RWPE1 (cell line): ENCODE measurements at places on chromosomes 1 and 21.

DNA sequence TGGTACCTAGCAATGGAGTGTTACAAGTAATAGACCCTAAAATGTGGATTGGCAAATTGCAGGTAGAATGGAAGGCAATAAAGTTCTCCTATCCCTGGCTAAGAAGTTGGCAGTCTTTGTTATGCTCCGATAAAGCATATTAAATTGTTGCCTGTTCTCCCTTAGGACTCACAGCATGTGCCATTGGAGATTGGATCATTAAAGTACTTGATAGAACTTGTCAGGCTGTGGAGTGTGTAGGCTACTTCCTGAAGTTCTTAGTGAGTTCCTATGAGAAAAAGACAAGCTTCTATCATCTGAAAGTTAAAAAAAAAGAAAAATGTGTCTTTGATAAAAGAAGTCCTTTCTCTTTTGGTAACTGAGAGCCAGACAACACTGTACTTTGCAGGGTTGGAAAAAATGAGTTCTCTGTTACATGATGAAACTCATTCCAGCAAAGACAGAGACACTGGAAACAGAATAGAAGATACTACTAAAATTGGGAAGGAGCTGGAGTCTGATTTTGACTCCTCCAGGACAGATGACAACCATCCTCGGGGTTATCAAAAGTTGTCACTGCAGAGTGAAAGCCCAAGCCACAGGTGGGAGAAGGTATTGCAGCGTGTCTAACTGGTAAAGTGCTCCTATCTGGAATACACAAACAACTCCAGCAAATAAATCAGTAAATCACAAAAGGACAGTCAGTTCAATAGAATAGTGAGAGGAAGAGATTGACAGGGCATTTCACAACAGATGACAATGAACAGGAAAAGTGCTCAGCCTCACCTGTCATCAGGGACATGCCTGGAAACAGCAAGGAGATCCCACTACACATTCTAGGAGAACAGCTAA, 87.5 kb upstream of the WDR26 start:
- no peak for DNase-seq

DNA sequence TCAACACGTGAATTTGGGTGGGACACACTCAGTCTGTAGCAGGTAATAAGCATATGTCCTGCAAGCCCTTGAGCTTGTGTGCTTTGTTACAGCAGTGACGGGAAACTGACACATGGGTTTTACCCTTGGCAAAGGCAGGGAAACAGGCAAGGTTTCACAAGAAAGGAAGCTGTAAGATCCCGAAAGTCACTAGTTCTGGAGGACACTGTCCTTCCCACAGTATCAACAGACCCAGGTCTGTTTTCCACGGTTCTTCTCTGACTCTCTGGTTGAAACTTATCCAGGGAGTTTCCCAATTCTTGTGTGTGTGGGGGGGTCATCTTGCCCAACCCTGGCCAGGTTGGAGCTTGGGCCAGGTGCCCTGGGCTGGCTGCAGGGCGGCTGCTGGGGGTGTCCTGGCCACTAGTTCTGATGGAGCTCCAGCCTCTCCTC, 29.3 kb upstream of the ZBTB21 start:
- no peak for DNase-seq

GRCh38 chr1:224132901-224133300, 19.0 kb downstream of the FBXO28 start:
- peak; percentile 87 for DNase-seq

DNA sequence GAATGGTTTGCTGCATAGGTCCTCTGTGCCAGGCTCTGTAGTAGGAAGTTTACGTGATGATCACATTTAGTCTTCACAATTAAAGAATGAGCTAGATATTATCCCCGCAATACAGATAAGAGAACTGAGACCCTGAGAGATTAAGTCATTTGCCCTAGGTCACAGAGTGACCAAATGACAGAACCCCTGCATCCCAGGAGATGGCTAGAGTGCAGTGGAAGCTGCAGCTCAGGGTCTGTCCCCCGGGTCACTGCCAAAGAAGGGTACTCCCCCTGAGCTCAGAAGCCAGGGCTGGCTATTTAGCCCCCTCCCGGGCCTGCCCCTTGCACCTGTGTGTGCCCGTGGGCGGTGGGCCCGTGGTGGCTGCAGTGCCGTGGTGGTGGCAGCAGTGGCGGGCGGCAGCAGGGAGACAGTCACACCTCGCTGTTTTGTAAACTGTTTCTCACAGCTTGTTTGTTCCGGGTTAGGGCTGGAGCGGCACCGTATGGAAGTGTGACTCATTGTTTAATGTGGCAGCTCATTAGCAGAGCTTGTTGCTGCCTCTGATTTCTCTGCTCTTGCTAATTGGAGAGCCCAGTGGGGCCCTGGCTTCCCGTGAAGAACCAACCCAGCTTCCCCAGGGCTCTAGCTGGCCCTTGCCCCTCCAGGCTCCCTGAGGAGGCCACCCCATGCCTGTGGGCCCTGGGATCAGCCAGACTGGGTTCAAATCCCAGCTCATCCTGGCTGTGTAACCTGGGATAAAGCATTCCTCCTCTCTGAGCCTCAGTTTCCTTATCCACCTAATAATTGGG, 19.3 kb upstream of the FOXO6 start:
- DNase-seq = no peak

DNA sequence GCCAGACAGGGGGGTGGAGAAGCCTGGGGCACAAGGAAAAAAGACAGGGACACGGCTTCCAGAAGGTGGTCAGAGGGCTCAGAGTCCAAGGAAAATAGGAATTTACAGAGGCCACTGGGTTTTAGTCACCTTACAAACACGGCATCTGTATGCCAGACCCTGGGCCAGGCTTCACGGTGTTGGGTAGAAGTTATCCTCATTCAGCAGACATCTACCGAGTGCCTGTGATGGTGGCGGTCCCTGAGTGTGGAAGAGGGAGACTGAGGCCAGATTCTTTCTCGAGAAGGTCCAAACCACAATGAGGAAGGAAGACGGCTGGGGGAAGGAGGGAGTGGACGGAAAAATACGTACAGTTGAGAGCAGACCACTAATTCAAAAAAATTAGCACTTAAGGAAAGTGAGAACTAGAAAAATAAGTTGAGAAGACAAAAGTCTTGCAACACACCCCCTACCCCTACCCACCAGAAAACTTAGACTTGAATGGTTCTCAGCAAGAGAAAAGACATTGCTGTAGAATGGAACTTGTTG, 864 bp upstream of the BTG2 start:
- DNase-seq = no peak

DNA sequence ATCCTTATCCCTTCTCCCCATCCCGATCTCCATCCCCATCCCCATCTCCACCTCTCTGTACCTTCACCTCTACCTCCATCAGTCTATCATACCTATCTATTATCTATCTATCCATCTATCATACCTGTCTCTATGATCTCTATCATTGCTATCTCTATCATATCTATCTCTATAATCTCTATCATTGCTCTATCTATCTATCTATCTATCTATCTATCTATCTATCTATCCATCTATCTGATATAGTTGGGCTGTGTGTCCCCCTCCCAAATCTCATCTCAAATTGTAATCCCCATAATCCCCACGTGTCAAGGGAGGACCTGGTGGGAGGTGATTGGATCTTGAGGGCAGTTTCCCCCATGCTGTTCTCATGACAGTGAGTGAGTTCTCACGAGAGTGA, 97.9 kb upstream of the PAXBP1 start:
- DNase-seq = no peak

DNA sequence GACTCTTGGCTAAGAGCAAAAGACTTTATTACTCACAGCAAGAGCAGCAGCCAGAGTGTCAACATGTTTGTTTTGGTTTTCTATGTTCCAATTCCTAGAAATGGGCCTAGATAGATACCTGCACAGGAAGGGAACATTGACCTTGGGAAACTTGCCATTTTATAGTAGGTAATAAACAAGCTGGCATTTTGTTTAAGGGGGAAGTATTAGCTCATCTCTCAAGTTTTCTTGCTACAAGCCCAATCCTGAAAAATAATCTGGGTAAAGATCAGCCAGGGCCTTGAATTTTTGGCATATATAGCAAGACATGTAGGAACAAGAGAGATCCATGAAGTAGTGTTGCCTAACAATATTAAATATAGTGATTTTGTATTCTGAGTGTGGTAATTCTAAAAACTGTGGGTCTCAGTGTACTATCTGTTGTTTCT, 51.4 kb upstream of the RGL1 start:
- no peak for DNase-seq

- DNase-seq = no peak
These were observed 17.1 kb downstream of the SPRTN start for GRCh38 chr1:231355171-231355570.

GRCh38 chr1:41381692-41382479, 20.7 kb downstream of the FOXO6 start:
- DNase-seq = peak; percentile 54

DNA sequence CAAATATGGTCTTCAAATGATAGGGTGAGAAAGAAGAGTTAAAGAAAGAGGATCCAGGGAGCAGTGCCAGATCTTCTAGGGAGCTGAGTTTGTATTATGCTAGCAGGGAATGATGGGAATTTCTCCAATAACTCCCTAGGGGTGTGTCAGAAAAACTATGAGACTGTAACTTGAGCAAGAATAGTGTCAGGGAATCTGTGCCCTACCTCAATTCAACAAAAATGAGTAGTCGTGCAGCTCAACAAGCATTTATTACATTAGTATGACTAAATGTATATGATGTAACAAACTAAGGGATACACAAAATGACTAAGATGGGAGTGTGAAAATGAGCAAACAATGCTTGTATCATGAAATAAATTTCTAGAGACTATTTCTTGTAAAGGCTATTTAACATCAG, 24.2 kb downstream of the SPAG17 start:
- peak; percentile 12 for DNase-seq
